Right hindlimb (tissue), 1 donor: ENCODE measurements at places on chromosomes 13 and 19.
A peak's percentile ranks its signal among the peaks of the same experiment; 100 is the strongest.

- no peak for DNase-seq
Measured at GRCh38 chr13:42363941-42364612, 92.1 kb downstream of the AKAP11 start.

DNA sequence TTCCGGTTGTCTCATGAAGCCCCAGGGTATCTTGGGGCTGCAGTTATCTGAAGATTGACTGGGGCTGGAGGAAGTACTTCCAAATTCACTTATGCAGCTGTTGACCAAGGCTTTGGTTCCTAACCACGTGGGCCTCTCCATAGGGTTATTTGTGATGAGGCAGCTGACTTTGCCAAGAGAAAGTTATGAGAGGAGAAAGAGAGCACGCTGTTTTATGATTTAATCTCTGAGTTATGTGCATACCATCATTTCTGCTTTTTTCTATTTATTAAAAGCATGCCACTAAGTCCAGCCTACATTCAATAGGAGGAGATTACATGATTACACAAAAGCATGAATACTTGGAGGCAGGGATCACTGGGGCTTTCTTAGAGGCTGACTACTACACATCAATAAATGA lies 215.5 kb downstream of the NHLRC3 start:
- DNase-seq, result peak; percentile 48

GRCh38 chr13:41458761-41459431 lies 1.5 kb downstream of the RGCC start:
- DNase-seq, result no peak

- no peak for DNase-seq
Measured at GRCh38 chr13:94617389-94618000, 15.8 kb downstream of the GPR180 start.

DNA sequence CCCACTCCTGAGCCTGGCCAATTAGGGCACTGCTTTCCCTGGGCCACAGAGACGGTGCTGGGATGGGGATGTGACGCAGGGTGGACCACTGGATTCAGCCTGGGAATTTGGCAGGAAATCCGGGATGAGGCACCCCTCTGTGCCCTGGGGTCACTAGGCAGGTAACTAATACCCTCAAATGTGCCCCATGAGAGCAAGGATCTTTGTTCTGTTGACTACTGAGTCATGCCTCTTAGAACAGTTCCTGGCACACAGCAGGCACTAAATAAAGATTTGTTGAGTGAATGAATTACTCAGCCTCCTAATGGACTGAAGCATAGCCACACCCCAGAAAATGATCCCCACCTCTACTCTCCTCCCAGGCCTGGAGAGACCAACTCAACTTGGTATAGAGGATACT lies 15.9 kb downstream of the OPA3 start:
- DNase-seq, result no peak

DNA sequence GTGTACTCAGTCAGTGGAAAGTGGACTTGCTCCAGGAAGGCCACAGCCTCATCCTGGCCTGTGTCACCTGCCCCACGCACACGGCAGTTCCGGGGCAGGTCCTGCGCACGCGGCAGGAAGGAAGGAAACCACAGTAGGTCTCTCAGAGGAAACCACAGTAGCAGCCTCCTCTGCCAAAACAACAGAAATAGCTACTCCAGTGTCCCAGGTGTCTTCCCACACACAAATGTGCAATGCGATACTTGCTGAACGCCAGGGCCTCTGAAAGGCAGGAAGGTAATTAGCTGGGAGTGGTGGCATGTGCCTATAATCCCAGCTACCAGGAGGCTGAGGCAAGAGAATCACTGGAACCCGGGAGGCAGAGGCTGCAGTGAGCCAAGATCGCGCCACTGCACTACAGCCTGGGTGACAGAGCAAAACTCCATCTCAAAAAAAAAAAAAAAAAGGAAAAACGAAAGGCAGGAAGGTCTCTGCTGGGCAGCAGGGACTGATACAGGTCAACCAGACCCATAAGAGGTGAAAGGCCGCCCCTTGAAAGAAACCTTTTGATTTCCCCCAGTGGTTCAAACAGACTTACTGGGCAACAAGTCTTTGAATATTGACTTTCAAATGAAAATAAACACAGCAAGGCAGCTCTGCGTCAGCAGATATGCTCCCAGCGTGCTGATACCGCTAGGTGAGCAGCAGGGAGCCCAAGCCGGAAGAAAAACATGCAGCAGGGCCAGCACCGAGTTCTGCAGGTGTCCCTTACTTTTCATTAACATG lies 49.5 kb downstream of the CRYL1 start:
- no peak for DNase-seq

GRCh38 chr13:40442231-40442630 lies 224.2 kb downstream of the FOXO1 start:
- DNase-seq, result no peak

DNA sequence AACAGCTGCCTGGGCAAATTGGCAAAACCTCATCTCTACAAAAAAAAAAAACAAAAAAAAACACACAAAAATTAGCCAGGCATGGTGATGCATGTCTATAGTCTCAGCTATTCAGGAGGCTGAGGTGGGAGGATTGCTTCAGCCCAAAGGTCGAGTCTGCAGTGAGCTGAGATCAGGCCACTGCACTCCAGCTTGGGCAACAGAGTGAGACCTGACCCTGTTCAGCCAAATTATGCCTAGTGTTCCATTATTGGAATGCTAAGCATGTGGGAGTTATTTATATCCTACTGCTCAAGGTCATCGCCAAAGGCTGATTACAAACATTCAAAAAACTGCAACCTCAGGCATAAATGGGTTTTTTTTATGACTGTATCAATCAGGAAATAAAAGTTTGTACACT lies 1251.0 kb upstream of the PCDH9 start:
- DNase-seq, result no peak

DNA sequence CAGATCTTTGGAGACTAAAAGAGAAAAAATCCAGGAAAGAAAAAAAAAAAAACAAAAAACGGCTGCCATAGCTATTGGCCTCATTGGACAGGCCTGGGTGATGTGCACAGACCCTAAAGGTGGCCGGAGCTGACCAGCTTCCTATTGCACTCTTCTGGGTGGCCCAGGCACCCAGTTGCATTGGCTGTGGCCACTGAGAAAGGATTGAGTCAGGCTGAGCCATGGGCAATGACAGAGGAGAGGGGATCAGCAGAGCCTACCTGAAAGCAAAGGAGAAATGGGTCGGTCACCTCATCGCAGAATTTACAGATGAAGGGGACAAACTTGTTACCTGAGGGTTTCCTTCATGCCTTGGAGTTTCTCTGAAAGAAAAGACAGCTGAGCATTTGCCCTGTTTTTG lies 17.3 kb downstream of the HMGB1 start:
- no peak for DNase-seq

- DNase-seq, result peak; percentile 81
Measured at GRCh38 chr19:48390188-48391099, 907 bp downstream of the KDELR1 start.

DNA sequence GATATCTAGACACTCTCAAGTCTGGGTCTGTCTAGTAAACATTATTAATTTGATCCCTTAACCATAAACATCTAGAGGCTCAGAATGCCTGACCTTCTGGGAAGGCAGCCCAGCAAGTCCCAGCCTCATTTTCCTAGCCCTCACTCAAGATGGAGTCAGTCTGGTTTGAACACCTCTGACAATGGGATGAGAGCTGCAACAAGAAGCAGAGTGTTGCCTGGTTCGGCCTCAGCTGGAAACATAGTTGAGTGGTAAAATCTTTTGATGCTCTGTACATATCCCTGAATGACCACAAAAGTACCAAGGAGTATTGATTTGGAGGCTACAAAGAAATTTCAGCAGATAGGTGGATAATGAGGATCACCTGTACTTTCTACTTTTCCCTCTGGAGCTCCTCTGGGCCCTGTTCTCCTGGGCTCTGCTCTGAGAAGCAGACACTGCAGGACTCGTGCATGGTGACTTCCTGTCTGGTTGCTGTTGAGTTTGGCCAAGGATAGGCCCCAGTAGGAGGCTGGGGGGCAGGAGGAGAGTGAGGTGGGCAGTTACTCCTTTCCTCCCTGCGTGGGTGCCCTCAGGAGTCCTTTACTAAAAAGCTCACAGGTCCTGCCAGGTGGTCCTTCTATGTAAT lies 68.4 kb upstream of the SLC15A1 start:
- DNase-seq, result no peak

GRCh38 chr19:34375598-34375997 lies 10.6 kb downstream of the GPI start:
- DNase-seq, result no peak

- DNase-seq, result no peak
Measured at GRCh38 chr13:80276371-80277289, 64.3 kb downstream of the SPRY2 start.

DNA sequence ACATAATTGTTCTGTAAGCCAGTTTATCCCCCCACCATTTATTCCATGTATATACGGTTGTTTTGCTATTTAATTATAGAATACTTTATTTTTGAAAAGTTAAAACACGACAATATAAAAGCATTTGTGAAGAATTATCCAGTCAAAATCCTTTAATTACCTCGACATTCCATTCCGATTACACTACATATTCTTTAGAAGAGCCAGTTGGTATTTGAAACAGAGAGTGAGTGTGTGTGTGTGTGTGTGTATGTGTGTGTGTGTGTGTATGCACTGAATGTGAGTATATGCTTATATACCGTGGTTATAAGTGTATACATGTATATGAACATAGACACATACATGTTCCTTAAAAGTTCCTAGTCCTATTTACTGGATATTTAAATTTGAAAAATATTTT lies 87.8 kb upstream of the KLF5 start:
- DNase-seq, result no peak

GRCh38 chr13:79659121-79659521 lies 178.2 kb downstream of the NDFIP2 start:
- DNase-seq, result peak; percentile 76

DNA sequence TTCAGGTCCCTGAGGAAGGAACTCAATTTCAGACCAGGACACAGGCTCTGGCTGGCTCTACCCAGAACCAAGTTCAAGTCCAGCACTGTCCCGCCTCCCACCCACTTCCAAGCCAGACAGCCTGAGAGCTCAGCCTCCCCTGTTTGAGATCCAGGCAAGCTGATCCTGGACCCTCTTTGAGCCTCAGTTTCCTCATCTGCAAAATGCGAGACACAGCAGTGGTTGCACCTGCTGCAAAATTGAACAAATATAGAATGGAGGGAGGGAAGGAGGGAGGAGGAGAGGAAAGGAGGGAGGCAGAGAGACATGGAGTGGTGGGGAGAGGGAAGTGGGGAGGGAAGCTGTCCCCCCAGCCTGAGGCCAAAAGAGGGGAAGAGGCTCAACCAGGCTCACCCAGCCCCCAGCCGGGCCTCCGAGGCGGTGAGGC lies 751 bp downstream of the TMEM221 start:
- DNase-seq, result no peak

DNA sequence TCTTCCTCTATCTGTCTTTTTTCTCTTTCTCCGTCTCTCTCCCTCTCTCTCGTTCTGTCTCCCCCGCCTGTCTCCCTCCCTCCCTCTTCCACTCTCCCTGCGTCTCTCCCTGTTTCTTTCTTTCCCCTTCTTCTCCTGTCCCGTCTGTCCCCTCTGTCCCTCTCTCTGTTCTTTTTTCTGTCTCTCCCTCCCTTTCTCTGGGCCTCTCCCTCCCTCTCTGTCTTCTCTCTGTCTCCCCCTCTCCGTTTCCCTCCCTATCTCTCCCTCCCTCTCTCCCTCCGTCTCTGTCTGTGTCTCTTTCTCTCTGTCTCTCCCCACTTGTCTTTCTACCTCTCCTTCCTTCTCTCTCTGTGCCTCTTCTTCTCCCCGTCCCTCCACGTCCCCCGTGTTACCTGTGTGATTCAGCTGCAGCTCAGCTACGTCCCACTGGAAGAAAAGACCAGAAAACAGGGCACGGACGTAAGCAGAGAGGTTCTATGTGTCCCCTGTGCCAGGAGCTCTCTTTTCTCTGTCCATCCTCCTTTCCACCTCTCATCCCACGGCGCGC lies 1.2 kb downstream of the CD70 start:
- no peak for DNase-seq

GRCh38 chr13:39692660-39693438 lies 37.4 kb downstream of the COG6 start:
- DNase-seq, result peak; percentile 50

DNA sequence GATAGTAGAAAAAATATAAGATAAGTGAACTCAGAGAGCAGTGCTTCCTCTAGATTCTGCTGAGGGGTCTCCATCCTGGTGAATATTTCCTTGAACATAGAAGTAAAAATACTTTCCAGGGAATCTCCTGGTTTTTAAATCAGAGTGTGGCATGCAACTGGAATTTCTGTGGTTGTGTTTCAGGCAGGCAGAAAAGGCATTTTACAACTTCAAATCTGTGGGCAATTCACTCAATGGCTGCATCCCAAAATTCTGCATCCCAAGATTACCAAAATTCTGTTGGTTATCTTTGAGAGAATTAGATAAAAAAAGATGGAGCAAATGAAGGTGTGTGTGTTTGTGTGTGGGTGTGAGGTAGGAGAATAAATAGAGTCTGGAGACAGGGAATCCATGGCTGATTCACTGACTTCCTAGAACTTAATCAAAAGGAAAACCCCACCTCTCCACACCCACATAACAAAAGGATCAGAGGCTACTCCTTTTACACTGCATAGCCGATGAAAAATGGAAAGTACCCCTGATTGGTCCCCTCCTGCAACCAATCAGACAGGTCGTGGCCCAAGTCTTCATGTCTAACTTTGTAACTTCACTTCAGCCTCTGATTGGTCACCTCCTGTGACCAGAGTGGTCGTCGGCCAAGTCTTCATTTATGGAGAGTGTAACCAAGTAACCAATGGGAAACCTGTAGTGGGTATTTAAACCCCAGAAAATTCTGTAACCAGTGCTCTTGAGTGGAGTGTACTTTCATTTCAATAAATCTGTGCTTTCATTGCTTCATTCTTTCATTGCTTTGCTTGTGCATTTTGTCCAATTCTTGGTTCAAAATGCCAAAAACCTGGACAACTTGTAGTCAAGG lies 112.8 kb downstream of the DLEU7 start:
- no peak for DNase-seq

- DNase-seq, result no peak
Measured at GRCh38 chr13:76016799-76017400, 380.8 kb downstream of the LMO7 start.

GRCh38 chr13:113009743-113010509 lies 40.9 kb downstream of the MCF2L start:
- no peak for DNase-seq

GRCh38 chr13:34320084-34320483 lies 502.1 kb downstream of the RFC3 start:
- DNase-seq, result no peak

DNA sequence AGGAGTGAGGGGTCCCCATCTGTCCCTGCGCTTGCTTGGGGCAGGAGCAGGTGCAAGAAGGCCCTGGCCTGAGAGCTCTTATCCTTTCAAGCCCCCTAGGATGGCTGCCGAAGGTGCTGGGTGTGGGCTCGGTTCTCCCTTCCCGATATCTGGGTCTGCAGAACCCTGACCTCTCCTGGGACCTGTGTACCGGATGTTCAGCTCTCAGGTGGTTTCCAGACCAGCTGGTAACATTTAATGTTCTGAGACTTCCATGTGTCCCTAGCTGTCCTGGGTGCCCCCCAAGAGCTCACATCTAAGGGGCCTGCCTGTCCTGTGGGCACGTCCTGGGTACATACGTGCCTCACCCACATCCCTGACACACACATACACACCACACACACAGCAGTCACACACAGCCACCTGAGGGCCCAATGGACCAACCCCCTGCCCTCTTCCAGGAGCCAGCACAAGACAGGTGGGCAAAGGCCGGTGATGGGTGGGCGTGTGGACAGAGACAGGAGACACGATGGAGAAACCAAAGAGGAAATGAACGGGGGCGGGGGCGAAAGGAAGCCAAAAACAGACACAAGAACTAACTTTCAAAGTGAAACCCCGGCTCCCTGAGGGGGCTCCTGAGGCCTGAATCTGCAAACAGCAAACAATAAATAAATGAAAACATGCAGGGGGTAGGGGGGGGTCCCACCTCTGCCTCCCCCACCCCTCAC lies 124.3 kb downstream of the PTPRS start:
- DNase-seq, result no peak

GRCh38 chr19:13002166-13002898 lies 7.1 kb downstream of the NFIX start:
- DNase-seq, result peak; percentile 95
